Cardiac septum (tissue), 1 donor: ENCODE measurements at places on chromosomes 1 and 21. TPM values are rescaled to one million over a fixed set of nuclear protein-coding genes. Genes with fewer than 3 reads are reported as not detected.

The FOXJ3 gene
- 46.2 TPM for total RNA-seq

The HENMT1 gene
- 1.1 TPM for total RNA-seq

The CHRM3 gene
- total RNA-seq = 0.40 TPM

The OPRD1 gene
- not detected for total RNA-seq

- DNase-seq = no peak
Measured at GRCh38 chr1:238242181-238242580, 351.5 kb upstream of the ZP4 start.

DNA sequence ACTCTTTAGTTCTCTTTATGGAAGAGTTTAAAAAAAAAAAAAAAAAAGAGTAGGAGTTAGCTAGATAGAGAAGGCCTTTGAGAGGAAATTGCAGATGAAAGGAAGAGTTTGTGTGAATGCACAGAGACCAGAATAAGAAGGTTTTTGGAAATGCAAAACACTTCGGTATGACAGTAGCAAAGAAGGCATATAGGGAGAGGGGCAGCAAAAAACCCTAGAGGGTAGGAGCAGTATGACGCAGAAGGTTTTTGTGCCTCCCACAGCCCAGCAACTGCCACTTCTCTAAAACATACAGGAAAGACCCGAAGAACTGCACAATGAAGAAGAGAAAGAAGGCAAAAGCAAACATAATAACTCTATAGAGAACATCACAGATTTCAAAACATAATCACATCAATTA lies 84.3 kb downstream of the WDR64 start:
- no peak for DNase-seq

DNA sequence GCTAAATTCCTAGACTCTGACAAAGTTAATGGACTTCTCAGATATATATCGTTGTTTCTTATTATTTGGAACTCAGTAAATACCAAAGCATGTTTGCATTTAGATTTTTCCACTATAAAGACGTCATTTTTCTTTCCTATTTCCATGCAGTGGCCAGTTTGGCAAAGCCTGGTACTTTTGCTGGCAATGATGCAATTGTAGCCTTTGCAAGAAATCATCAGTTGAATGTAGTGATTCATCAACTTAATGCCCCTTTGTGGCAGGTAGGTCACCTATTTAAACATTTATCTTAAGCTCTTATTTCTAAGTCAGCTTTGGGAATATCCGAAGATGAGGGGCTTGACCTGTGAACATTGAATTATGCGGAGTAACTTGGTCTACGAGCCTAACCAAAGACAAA lies 12.0 kb downstream of the OTUD3 start:
- DNase-seq = no peak

GRCh38 chr1:72281637-72282270 lies 585 bp downstream of the NEGR1 start:
- no peak for DNase-seq

DNA sequence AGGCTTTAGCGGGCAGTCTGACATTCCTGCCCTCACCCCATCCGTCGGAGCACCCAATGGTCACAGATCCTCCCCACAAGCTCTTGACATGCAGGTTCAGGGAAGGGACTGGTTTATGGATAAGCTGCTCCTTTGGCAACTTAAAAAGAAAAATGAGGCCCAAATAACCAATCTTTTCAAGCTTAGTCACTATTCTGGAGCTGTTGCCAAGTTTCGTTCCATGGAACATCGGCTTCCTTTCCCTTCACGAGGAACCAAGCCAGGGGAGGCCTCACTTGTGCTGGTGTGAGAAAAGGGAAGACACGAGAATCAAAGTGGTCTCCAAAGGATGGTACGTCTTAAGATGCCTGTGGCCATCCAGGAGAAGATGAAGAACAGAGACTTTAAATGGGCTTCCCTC lies 46.1 kb upstream of the LPAR3 start:
- DNase-seq = no peak

- DNase-seq = peak; percentile 38
Measured at GRCh38 chr1:201270616-201271390, 12.5 kb upstream of the PKP1 start.

DNA sequence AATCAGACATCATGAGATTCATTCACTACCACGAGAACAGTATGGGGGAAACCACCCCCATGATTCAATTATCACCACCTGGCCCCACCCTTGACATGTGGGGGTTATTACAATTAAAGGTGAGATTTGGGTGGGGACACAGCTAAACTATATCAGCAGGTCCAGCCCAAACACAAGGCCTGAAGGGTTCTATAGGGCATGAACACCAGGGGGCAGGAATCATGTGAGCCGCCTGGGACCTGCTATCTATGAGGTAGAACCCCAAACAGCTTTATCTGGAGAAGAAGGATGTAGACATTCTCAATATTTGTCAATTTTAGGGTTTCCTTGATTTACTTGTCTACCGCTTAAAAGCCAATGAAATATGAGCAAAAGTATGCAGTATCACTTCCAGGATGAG lies 294.9 kb upstream of the DEPDC1 start:
- no peak for DNase-seq

DNA sequence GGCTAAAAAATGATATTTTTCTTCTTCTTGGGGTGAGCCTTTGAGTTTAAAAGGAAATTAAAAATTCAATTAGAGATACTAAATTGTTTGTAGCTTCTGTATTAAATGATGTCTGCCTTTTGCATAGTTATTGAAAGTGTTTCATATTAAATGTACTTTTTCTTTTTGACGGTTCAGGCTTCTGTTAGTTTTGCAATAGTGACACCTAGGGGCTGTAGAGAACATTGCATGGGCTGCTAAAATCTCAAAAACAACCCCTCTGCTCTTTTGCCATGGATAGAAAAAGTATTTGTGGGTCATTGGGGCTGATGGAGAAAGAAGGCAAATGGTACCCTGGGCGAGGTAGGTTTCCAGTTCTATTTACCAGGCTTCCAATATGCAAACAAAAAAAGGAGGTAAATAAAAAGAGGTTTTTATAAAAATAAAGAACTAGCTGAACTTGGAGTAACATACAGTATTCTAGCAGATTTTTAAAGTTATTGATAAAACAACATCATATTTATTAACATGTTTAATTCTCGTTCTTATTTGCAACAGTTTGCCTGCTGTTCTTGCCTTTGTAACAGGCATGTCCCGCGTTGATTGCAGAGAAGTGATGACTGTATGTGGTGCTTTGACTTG lies 115.4 kb upstream of the HOOK1 start:
- no peak for DNase-seq

- no peak for DNase-seq
Measured at GRCh38 chr1:21594501-21594900, 74.7 kb downstream of the RAP1GAP start.

DNA sequence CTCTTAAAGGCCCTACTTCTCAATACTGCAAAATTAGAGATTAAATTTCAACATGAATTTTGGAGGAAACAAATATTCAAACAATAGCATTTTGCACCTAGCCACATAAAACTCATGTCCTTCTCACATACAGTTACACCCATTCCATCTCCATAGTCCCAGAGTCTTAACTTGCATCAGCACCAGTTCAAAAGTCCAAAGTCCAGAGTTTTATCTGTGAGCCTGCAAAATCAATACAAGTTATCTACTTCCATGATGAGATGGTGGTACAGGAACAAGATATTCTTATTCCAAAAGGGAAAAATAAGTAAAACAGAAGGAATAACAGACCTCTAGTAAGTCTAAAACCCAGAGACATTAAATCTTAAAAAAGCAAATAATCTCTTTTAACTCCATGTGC lies 686.0 kb upstream of the ADGRL4 start:
- no peak for DNase-seq

- no peak for DNase-seq
Measured at GRCh38 chr1:154819628-154820590, 50.2 kb downstream of the KCNN3 start.

DNA sequence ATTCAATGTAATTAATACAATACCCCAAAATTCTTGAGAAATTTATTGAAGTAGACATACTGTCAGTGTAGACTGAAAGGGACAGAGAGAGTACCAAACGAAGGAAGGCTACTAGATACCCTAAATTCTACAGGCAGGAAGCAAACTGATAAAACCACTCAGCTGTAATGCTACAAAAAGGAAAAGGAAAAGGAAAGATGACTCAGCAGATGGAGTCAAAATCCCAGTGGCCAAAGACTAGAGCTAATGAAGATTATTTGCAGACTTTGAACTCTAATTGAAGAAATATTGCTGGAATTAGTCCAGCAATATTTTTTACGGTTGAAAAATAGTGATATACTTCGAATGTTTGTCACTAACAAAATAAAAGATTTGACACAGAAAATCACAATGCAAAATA lies 671.9 kb downstream of the BRINP3 start:
- DNase-seq = no peak

GRCh38 chr1:1215881-1216605 lies 2.1 kb upstream of the TNFRSF4 start:
- no peak for DNase-seq

DNA sequence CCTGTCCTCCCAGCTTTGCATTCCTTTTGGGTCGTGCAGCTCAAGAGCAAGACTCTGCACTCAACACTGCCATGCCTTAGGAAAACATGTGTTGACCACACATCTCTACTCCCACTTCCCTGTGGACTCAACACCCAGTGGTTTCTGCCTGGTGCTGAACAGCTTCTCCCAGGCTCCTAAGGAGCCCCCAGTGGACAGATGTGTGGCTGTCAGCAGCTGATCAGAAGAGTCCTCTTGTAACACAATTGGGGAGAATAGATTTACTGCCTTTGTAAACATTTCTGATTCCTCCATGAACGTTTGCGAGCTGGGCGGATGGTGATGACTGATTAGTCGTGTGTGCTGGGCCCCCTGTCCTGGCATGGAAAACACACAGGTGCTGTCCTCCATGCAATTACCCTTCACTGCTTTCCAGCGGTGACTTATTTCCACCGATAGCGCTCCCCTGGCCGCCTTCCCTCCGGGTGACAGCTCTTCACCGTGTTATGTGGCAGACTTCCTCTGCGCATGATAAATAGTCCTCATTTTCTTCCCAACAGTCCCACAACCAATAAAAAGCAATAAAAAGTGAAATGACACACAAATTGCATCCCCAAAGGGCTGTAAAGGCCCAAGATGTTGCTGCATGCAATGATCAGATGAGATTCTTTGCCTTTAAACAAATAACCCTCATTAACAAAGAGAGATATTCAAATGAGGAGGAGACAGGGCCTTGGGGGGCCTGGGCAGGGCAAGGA lies 249.4 kb upstream of the AJAP1 start:
- DNase-seq = no peak
